CD4-positive, alpha-beta T cell treated with Interferon alpha-2 for 1 hour (primary cell): ENCODE measurements at places on chromosomes 5 and 9.
A peak's percentile ranks its signal among the peaks of the same experiment; 100 is the strongest.

GRCh38 chr9:70971723-70972122 is 149.7 kb downstream of the TRPM3 start:
- no peak for DNase-seq

GRCh38 chr9:22208846-22209585 is 199.9 kb upstream of the CDKN2B start:
- peak; percentile 5 for DNase-seq

DNA sequence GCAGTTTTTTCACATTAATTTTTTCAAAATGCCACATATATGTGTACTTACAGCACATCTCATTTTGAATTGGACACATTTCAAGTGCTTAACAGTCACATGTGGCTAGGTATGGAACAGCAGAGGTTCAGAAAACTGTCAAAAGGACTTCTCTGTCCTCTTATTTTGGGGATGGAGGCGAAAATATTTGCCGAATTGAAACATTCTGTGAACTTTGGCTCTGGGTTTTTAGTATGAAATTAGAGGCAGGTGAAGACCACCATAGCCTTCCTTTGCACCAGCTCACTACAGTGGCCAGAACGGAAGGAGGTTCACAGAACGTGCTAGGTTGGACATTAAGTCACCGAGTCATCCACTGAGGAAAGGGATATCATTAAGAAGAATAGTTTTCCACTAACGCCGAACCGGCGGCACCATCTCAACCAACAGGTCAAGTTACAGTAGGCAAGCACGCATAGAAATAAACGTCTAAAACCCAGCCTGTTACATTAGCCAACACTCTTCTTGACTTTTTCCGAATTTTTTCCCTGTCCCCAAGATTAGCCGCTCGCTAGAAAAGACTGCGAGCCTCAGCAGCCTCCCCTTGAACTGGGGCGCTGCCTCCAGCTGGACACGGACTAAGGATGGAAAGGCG is 1.8 kb upstream of the TLE4 start:
- no peak for DNase-seq

DNA sequence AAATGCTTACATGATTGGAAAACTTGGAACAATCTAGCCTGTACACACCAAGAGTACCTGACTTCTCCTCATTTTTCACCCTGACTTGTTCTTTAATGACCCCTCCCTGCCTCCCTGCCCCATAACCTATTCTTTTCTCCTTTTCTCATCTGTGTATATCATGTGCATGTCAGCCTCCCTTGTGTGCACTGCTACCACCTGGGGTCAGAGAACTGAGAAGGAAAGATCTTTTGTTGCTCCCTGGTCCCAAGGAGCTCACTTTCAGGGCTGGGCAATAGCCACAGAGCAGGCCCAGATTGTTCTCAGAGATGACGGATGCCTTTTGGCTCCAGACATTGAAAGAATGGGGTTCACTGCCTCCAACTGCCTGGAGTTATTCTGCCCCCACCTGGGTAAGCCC is 5.1 kb downstream of the MAP1B start:
- no peak for DNase-seq

DNA sequence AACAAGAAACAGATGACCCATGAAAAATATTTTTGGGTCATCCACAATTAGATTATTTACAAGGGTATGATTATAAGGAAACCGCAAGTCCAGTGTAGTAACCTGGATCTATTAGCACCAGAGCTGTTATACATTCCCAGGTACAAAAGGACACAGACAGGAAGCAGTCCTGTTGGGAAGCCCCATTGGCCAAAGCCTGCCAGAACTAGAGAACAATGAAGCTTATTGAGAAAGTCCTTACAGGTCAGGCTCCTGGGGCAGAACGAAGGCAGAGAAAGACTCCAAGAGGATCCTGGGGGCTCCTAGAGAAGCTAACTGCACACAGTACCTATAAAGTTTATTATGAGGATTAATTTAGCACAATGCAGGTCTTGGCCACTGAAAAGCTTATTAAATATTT is 169.9 kb downstream of the PARP8 start:
- no peak for DNase-seq

- no peak for DNase-seq
These were observed 20.1 kb upstream of the SARDH start for GRCh38 chr9:133758228-133758627.

DNA sequence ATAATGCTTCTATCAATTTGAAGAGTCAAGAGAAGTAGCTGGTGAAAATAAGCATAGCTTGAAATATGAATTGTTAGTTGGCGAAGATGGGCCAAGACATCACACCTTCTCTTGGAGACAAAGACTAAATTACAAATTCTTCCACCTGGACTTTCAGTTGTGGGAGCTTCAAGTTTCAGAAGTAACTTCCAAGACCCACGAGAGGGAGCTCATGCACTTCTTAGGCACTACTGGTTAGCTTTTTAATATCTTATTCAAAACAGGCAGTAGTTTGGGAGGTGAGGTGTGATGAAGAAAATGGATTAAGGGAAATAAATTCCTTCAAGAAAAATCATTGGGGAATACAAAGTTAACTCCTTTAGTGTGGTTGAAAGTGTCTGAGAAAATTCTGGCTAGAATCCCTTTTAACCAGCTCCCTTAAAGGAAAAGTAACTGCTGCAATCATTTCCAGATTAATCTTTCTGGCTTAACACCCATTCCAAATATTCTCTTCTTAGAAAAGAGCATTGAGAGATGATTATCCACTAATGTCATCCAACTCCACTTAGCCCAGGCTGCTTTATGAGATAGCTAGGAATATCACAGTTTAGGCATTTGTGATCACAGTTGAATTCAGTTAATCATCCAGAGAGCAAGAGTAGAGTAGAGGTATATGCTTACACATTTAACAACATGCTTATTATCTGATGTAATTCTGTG is 139.5 kb upstream of the DMRTA1 start:
- no peak for DNase-seq

- DNase-seq: no peak
These were observed 26.7 kb downstream of the BDP1 start for GRCh38 chr5:71482132-71482531.

- no peak for DNase-seq
These were observed 218.7 kb downstream of the IRX2 start for GRCh38 chr5:2532809-2533208.

GRCh38 chr5:80318212-80318611 is 1.6 kb upstream of the SPZ1 start:
- no peak for DNase-seq

DNA sequence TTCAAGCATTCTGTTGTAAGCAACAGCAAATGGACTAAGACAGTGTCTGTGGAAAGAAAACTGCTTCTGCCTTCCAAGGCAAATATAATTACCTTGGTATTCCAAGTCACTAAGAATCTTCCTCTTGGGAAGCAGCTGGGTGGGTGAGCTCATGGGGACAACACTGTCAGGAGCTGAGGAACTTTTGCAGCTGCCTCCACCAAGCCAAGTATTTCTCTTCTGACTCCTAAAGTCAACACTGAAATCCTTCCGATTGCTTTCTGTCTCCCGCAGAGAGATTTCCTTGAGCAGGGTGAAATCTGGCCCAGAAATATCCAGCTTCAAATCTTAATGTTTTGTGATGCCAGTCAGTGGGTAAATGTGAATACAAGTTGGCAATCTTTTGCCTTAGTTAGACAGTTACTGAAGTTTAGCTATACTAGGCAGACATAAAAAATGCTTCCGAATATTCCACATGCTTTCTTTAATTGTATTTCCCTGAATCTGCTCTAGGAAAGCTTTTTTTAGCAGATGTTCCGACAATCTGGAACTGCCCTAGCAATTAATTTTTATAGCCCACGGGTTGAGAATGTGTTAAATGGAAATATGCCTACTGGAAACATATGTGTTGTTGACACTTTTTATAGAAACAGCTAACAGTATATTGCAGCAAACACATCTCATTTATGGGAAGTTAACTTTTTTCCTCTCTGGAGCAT is 369.9 kb upstream of the DAB2 start:
- DNase-seq: no peak

GRCh38 chr5:111836426-111836825 is 79.4 kb upstream of the NREP start:
- no peak for DNase-seq

DNA sequence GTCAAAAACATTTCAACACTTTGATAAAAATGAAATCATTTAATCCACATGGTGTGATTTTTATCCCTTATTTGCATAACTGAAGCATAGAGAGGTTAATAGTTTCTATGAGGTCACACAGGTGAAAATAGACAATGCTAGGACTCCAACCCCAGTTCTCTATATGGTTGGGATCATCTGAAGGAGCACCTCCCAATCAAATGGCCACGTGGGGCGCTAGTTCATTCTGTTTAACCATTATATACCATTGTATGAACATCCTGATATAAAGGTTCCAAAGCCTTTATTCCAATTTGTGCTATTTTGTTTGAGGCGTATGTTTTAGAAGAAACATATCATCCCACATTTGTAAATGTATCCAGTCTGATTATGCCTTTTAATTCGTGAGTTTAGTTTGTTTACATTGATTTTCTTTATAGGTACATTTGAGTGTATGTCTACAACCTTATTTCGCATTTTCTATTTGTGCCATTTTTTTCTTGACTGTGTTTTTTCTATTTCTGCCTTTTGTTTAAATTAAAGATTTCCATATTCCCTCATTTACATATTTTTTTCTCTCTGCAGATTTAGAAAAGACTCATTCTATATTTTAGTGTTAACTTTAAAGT is 1092.0 kb downstream of the MAT2B start:
- no peak for DNase-seq

GRCh38 chr5:154248691-154249090 is 58.2 kb downstream of the GALNT10 start:
- no peak for DNase-seq

- no peak for DNase-seq
These were observed 58.1 kb downstream of the TMEM252 start for GRCh38 chr9:68482548-68482947.

GRCh38 chr5:127671218-127671617 is 22.3 kb downstream of the CTXN3 start:
- DNase-seq: no peak

DNA sequence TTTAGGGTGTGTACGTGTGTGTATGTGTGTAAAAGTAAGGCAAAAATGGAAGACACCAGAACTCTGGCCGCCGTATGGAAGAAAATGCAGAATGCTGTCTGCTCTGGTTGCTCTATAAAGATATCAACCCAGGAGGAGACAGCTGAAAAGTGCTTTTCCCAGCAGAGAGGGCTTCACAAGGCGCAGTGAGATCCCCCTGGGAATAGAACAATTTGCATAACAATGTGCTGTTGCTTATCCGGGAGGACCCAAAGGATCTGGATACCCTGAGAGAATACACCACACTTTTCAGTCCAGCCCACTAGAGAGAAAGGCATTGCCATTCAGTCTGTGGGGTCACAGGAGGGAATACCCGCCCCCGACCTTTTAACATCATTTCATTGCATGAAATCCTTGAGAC is 230.6 kb downstream of the EBF1 start:
- DNase-seq: no peak

GRCh38 chr9:112078432-112078831 is 96.7 kb downstream of the SUSD1 start:
- DNase-seq: no peak

DNA sequence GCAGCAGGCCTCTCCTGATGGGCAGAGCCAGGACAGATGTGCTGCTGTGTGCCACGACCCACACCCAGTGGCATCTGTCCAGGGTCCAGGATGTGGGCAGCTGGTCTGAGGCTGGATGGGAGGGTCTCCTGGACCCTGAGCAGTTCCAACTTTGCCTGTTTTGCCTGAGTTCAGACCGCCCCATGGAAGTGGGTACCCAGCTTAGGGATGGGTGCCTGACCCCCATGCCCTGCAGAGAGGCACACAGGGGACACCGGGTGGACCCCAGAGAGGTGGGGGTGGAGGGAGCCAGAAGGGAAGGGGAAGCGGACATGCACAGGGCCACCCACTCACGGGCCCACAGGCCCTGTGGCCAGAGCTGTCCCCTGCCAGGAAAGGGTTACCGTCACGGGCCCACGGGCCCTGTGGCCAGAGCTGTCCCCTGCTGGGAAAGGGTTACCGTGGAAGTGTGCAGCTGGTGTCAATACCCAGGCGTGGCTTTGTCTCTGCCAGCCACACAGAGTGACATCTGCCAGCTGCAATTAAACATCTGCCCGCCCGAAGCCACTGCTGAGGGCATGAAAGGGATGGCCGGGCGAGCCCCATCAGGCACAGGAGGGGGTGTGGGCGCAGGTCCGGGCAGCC is 50.0 kb downstream of the NACC2 start:
- DNase-seq: no peak

DNA sequence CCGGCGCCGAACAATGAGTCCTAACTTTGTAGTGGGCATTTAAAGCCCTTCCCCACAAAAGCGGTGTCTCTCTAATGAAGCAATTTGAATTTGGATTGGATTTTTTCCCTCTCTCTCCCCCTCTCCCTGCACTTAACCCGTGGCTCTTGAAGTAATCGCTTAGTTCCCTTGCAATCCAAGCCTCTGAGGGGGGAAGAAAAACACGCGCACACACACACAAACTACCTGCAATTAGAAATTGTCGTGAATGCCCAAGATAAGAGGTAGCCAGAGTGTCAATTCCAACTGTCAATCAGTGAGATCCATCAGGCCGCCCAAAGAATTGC is 1.2 kb downstream of the LHX6 start:
- no peak for DNase-seq

DNA sequence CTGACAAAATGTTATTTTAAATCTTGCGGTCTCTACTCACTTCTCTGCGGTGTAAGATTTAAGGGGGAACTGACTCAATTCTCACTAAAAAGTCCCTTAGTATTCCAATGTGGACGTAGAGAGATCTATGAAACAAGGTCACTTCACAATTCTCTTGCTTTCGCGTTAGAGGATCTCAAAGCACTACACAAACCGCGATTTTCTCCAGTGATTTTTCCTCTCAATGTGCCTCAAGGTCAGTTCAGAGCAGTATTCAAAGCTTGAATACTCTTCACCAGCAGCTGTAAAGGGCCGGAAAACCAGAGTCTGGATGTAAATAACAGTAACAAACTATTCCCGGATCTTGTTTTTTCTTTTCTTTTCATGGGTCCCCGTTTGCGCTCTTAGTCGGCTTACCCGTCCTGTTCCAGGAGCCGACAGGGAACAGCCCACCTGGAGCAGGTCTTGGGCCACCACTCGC is 128.2 kb downstream of the TMEM161B start:
- DNase-seq: no peak

GRCh38 chr5:144481861-144482260 is 311.2 kb downstream of the KCTD16 start:
- DNase-seq: no peak

- DNase-seq: no peak
These were observed 83.5 kb downstream of the HTR1A start for GRCh38 chr5:63878788-63879187.

- DNase-seq: no peak
These were observed 12.1 kb downstream of the ABCA2 start for GRCh38 chr9:137015976-137016375.

- no peak for DNase-seq
These were observed 108.6 kb upstream of the IRX2 start for GRCh38 chr5:2860101-2860500.

- DNase-seq: no peak
These were observed 18.3 kb upstream of the FCHO2 start for GRCh38 chr5:72937517-72938061.

GRCh38 chr9:113598451-113598850 is 134.9 kb downstream of the RGS3 start:
- no peak for DNase-seq

- DNase-seq: no peak
These were observed 312.3 kb upstream of the NMUR2 start for GRCh38 chr5:152717393-152717792.

- no peak for DNase-seq
These were observed 138.9 kb downstream of the C9orf50 start for GRCh38 chr9:129481810-129482511.
